Activated CD4-positive, alpha-beta T cell treated with anti-CD3 and anti-CD28 coated beads for 36 hours (primary cell): ENCODE measurements at places on chromosomes 6 and 20. TPM values are rescaled to one million over a fixed set of nuclear protein-coding genes. Genes with fewer than 3 reads are reported as not detected.

DNA sequence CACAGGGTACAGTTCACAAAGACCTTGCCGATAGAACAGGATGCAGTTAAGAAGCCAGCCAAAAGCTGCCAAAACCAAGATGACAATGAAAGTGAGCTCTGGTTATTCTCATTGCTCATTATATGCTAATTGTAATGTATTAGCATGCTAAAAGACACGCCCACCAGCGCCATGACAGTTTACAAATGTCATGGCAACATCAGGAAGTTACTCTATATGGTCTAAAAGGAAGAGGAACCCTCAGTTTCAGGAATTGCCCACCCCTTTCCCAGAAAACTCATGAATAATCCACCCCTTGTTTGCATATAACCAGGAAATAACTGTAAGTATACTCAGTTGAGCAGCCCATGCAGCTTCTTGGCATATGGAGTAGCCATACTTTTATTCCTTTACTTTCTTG lies 748.7 kb downstream of the QKI start:
- no peaks in the 10 kb centered on the region for H3K4me1 ChIP-seq
- no peak overlapping the region for H3K4me3 ChIP-seq
- no peaks in the 10 kb centered on the region for H3K36me3 ChIP-seq
- no peak for DNase-seq
- H3K27me3 ChIP-seq: peaks cover 1% of the 10 kb centered on the region

DNA sequence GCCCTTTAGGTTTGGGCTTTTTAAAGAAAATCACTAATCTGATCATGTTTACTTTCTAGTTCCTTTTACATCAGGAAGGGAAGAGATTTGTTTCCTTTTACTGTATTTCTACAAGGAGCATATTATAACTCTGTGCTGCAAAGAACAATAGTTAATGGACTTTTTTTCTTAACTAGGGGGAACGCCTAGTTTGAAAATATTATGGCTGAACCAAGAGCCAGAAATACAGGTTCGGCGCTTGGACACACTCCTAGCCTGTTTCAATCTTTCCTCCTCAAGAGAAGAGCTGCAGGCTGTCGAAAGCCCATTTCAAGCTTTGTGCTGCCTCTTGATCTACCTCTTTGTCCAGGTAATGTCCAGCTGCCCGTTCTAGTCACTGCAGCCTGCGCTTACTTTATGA lies 41.4 kb downstream of the FAM120B start:
- H3K4me3 ChIP-seq: no peak overlapping the region
- peaks cover 32% of the 10 kb centered on the region for H3K4me1 ChIP-seq
- no peak for DNase-seq

GRCh38 chr6:34227761-34228421 lies 8.8 kb upstream of the HMGA1 start:
- no peak for DNase-seq
- peaks cover 47% of the 10 kb centered on the region for H3K4me1 ChIP-seq
- no peaks in the 10 kb centered on the region for H3K36me3 ChIP-seq
- H3K4me3 ChIP-seq: no peak overlapping the region
- H3K27me3 ChIP-seq: no peaks in the 10 kb centered on the region

The TMEM170B gene
- 1.3 TPM for total RNA-seq

The ULBP3 gene
- 0.77 TPM for total RNA-seq

- peaks cover 5% of the 10 kb centered on the region for H3K27me3 ChIP-seq
- no peak overlapping the region for H3K27ac ChIP-seq
- H3K36me3 ChIP-seq: no peaks in the 10 kb centered on the region
- no peak overlapping the region for H3K4me3 ChIP-seq
Measured at GRCh38 chr6:13421425-13422059, 65.9 kb downstream of the GFOD1 start.

GRCh38 chr6:9205645-9206044 lies 770.3 kb upstream of the SLC35B3 start:
- no peaks in the 10 kb centered on the region for H3K36me3 ChIP-seq
- no peaks in the 10 kb centered on the region for H3K4me1 ChIP-seq
- H3K27ac ChIP-seq: no peak overlapping the region
- H3K4me3 ChIP-seq: no peak overlapping the region
- DNase-seq: no peak

DNA sequence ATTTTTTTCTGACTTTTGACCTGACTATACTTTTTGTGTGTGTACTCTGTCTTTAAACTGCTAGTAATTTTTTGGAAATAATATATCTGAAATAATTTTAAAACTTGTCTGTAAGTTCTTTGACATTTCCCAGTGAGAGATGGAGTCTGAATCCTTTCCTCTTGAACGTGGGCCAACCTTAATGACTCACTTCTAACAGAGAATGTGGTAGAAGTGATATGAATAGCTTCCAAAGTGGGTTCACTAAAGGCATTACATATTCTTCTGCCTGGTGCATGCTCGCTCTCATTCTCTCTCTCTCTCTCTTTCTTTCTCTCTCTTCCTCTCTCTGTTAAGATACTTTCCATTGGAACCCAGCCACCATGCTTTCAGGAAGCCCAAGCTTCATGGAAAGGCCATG lies 108.7 kb upstream of the FERMT1 start:
- H3K4me1 ChIP-seq: no peaks in the 10 kb centered on the region

The OPRL1 gene
- 0.50 TPM for total RNA-seq

The NOTCH4 gene
- total RNA-seq: 0.69 TPM

DNA sequence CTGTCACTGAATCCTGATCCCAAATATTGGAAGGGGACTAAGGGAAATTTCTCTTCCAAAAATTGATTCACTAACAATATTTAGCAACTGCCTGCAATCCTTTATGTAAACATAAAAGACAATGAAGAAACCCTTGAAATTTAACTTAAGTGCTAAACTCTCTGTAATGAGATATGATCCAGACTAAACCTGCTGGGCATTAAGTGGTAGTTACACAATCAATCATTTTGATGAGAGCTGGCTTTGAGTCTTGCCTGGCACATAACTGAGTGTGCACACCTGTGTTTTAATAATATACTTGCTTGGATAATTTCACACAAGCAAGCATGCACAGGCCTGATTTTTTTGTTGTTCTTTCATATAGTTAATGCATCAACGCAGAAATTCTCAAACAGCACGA lies 9.8 kb upstream of the ZFP64 start:
- no peaks in the 10 kb centered on the region for H3K27me3 ChIP-seq
- H3K4me1 ChIP-seq: no peaks in the 10 kb centered on the region
- no peak for DNase-seq
- no peak overlapping the region for H3K27ac ChIP-seq
- no peak overlapping the region for H3K4me3 ChIP-seq

The TRAPPC3L gene
- total RNA-seq: not detected

DNA sequence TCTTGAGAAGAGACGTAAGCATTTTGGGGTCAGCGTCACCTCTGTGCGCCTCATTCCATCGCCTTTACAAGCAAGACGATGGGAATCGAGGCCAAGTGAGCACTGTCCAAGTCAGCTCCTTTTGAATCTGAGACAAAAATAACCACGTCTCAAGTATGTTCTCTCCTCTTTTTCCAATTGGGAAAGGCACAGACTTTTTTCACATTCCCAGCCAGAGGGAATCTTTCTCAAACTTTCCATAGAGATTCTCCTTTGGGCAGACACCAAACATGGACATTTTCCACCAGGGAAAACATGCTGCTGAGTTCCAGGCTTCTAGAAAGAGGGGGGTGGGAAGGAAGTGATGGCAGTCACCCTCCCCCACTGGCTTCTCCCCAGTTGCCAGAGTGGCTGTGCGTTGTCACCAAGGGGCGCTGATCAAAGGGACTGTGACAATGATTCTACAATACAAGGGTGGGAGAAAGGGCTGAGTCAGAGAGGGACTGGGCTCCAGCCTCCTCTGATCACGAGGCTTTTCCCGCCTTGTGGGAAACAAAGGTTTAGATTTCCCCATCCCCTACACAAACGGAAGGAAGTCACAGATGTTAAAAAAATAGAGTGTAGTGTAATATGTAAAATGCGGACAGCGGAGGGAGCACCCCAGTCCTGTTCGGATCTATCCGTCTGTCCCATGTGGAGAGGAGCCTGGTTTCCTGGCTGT lies 281.9 kb upstream of the RNF24 start:
- no peaks in the 10 kb centered on the region for H3K4me1 ChIP-seq
- no peak overlapping the region for H3K4me3 ChIP-seq
- H3K36me3 ChIP-seq: no peaks in the 10 kb centered on the region
- no peak overlapping the region for H3K27ac ChIP-seq

The TTK gene
- total RNA-seq: 39.1 TPM

GRCh38 chr6:116381000-116381399 lies 10.3 kb downstream of the DSE start:
- H3K4me1 ChIP-seq: no peaks in the 10 kb centered on the region
- H3K27me3 ChIP-seq: peaks cover 2% of the 10 kb centered on the region
- H3K4me3 ChIP-seq: no peak overlapping the region
- no peak for DNase-seq
- no peak overlapping the region for H3K27ac ChIP-seq

DNA sequence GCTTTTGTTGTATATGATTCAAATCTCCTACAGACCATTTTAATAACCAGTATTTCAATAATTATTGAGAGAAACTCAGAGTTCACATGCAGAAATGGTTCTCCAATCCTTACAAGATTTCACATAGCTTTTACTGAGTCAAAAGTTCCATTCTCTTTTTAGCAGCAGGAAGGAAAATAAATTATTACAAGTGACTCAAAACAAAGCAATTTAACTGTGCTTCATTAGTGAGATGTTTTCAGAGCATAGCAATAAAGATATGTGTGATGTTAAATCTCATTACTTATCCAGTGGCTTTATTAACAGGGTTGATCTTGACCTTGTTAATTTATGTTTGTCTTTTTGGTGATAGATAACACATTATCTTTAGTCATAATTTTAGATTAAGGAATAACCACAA lies 22.0 kb downstream of the KIF13A start:
- no peak overlapping the region for H3K4me3 ChIP-seq
- no peaks in the 10 kb centered on the region for H3K36me3 ChIP-seq
- no peak overlapping the region for H3K27ac ChIP-seq
- no peak for DNase-seq
- H3K27me3 ChIP-seq: peaks cover 8% of the 10 kb centered on the region
